ENCODE measurements at places on chromosomes 1 and 21.
A peak's percentile ranks its signal among the peaks of the same experiment; 100 is the strongest.

DNA sequence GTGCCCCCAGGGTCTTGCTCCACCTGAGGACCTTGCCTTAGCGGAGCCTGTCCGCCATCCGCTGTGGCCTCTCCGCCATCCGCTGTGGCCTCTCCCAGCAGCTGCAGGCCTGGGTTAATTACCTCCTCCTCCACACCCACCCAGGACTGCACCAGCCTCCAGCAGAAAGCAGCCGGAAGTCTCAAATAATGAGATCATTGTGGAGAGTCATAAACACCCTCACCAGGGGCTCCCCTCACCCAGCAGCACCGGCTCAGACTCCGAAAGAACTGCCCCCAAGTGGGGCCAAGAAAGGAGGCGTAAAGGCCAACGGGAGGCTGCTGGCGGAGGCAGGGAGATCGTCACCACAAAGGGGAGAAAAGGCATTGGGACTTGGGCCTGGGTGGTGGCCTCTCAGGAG lies 10.7 kb upstream of the GPR153 start:
- no peak for DNase-seq

DNA sequence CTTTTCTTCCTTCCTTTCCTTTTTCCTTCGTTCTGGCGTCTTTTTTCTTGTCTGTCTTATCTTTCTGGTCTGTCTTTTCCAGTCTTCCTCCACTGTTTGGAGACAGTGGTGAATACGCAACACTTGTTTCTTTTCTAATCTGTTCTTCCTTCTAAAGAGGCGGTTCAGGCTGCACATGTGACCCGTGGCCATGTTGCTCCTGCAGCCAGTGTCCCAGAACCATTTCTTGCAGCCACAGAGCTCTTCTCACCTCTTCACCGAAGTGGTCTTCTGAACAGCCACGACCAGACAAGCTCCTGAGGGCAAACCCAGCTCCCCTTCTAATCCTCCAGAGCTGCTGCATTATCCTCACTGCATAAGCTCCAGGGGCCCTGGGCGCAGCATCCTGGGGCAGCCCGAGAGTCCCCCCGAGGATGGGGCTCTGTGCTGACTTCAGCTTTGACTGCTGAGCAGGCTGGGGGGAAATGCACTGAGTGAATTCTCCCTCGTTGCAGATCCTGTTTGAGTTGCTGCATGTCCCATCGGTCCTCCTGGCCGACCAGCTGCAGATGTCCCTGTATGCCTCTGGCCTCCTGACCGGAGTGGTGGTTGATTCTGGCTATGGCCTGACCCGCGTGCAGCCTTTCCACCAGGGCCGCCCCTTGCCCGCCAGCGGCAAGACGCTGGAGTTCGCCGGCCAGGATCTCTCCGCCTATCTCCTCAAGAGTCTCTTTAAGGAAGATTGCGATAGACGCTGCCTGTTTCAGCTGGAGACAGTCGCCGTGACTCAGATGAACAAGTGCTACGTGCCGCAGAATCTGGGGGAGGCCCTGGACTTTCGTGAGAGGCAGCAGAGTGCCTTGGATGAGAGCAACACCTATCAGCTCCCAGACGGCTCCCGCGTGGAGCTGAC lies 70.4 kb downstream of the ACTL8 start:
- no peak for DNase-seq

DNA sequence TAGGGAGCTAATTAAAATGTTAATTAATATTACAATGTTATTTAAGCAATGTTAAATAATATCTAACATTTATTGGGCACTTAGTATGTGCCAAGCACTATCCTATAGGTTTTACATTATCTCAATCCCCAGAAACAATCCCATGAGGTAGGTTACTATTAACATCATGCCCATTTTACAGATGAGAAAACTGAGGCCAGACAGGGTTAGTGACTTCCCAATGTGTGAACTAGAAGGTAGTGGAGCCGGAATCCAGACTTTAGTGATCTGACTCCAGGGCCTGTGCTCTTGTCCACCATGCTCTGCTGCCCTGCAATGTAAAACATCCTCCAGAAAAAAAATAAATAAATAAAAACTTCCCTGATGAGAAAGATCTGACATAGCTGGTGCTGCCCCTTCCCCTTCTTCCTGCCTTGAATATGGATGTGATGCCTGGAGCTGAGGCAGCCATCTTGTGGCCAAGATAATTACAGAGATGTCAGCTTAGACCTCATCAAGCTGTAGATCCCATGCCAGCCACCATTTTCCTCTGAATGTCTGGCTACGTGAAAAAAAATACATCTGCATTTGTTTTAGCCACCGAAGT lies 7.6 kb upstream of the CELA2A start:
- no peak for DNase-seq

GRCh38 chr1:1241588-1242219 lies 4.8 kb downstream of the C1QTNF12 start:
- no peak for DNase-seq

DNA sequence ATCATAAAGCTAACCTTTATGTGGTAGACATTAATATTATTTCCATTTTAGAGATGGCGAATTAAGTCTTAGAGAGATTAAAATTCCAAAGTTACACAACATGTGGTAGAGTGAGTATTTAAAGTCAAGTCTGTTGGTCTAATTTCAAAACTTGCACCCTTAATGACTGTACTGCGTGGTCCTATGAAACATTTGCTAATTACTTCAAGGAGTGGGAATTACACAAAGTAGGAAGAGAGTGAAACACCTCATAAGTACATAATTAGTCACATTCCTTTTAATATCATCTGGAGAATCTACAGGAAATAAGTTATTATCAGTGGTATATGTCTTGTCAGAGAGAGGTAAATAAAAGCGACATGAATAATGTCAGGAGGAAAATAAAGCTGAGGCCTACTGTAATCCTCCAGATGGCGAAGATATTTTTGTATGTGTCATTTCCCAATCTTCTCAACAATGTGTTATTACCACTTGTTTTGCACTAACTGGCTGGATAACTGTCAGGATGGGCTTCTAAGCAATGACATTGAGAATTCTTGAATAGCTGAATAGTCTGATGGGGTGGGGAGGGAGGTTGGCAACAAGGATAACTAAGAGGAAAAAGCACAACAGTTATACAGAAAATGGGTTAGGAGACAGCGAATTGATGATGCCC lies 95.5 kb downstream of the TNFSF18 start:
- no peak for DNase-seq

DNA sequence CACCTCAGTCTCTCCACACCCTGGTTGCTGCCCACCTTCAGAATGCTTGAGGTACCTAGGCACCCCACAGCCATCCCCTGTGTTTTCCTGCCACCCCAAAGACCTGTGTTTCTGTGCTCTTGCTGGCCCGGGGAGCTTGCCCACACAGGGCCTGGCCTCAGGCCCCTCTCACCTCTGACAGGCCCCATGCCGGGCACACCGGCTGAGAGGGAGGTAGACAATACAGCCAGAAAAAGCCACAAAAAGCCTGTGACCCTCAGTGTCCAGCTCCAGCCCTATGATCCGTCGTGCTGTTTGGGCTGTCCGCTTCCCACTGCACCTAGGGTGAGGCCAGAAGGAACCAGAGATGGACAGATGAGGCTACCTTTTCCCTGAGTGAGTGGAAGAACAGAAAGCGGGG lies 11.4 kb downstream of the SEMA6C start:
- no peak for DNase-seq

GRCh38 chr1:21032741-21033140 lies 144.0 kb downstream of the EIF4G3 start:
- DNase-seq: no peak

- no peak for DNase-seq
These were observed 23.1 kb upstream of the PTPRF start for GRCh38 chr1:43507296-43508295.

GRCh38 chr1:107525961-107526360 lies 385.1 kb downstream of the NTNG1 start:
- DNase-seq: no peak

- no peak for DNase-seq
These were observed 104.4 kb upstream of the VANGL1 start for GRCh38 chr1:115537415-115537814.

- no peak for DNase-seq
These were observed 335.5 kb downstream of the COL11A1 start for GRCh38 chr1:102772831-102773230.

GRCh38 chr1:224357626-224358124 lies 996 bp downstream of the CNIH4 start:
- peak; percentile 30 for DNase-seq

DNA sequence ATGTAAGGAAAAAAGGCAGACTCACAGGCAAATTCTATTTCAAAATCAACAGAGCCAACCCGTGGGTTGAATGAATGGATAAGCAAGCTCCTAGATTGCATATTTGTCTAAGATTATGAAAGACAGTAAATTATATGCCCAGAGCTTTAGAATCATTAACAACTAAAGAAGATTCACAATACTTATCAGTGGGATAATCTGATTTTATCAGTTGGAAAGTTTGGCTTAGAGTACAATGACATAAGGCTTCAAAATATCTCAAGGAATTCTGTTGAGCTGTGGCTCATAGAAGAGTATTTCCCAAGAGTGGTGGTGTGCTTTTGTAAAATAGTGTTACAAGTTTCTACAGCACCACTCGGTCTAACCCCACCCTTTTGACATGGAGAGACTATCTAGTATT lies 85.5 kb downstream of the ADAMTS1 start:
- no peak for DNase-seq

GRCh38 chr1:154943649-154944400 lies 7.3 kb upstream of the PMVK start:
- peak; percentile 27 for DNase-seq

GRCh38 chr1:45446530-45446929 lies 44.4 kb downstream of the TESK2 start:
- DNase-seq: no peak

- DNase-seq: no peak
These were observed 100.9 kb downstream of the PLPPR5 start for GRCh38 chr1:98903726-98904125.

DNA sequence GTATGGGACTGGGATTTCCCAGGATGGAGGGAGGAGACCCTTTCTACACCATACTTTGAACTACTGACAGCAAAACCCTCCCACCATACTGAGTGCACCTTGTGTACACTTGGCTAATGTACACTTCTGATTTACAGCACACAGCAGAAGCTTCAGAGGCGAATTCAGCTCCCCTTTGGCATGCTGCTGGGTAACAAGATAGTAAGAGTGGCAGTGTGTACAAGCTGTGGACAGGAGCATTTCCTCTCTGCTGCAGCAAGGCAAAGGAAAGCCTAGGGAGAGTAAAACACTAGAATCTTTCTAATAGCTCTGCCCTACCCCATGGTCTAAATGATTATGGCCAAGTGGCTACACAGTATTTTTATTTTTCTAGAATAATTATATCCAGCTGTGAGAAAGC lies 83.9 kb upstream of the ARTN start:
- DNase-seq: no peak

DNA sequence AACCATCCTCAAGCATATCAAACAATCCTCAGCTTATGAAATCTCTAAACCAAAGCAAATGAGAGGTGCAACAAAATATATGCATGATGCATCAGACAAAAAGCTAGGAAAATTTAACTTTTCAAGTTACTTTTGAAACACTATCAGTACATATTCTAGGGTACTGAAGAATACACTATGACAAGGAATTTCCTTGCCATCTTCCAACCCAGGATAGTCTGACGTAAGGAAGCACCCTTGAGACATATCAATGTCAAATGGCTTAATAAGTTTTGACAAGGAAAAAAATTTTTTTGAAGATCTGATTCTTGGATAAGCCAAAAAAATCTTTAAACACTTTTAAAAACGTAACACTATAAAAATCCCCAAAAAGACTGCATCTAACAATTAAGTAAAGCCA lies 64.9 kb downstream of the KIFAP3 start:
- DNase-seq: no peak

DNA sequence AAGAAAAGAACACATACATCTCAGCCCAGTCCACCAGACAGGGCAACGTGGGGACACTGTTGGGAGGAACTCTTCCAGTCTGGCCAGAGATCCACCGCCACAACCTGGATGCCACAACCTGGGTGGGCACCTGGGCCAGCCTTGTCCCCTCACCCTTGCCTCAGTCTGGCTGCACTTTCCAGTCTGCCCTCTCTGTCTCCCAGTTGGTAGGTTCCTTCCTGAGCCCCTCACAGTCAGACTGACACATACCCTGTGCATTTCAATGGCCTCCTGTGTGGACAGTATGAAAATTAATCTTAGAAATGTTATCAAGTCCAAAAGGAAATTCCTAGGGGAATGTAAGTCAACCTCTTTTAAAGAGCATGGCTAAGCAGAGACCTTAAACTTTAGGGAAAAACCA lies 49.5 kb downstream of the DDX20 start:
- DNase-seq: no peak

- no peak for DNase-seq
These were observed 20.3 kb upstream of the LAPTM5 start for GRCh38 chr1:30777904-30778153.

DNA sequence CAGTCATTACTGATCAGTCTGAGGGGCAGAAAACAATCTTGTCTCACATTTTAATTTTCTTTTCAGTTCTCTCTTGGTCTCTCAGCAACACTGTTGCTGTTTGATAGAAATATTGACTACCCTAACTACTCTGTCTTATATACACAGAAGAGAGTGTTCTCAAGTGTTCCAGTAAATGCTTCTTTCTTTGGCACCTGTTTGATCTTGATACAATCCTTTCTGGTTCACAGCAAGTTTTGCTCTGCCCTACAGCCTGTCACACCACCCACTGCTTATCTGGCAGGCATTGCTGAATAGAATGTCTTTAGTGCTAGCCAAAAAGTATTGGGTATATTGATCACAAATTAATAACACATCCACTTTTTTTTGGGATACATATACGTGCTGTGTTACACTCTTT lies 75.7 kb upstream of the WLS start:
- DNase-seq: no peak

- no peak for DNase-seq
These were observed 21.4 kb downstream of the GNB1 start for GRCh38 chr1:1869469-1869868.

- DNase-seq: no peak
These were observed 53.6 kb upstream of the MUTYH start for GRCh38 chr1:45393718-45394302.

DNA sequence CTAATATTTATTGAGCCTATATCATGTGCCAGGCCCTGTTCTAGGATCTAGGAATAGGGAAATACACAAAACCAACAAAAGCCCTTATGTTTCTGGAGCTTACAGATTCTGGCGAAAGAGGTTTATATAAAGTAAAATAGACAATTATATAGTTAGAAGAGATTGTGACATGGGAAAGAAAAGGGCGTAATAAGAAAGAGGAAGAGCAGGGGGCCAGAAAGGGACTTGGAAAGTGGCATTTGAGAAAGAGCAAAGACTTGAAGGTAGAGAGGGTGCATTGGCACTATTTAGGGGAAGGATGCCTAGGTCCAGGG lies 322.5 kb upstream of the FAM78B start:
- no peak for DNase-seq

GRCh38 chr1:235304549-235305451 lies 23.2 kb downstream of the ARID4B start:
- no peak for DNase-seq

DNA sequence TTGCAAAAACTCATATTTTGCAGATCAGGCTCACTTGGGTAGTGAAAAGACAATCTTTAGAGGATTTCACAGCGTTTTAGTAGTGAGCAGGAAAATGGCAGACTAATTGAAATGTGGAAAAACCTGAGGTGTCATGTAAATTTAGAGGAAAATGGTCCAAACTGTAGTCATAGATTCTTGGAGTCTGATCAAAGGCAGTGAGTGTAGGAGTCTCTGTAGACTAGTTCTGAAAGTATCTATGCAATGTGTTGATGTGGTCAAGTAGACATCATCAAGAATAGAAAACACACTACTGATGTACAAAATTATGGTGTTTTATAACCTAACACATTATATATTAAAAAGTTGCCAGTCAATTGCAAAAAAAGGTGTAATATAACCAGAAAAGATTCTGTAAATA lies 143.2 kb upstream of the C1orf105 start:
- DNase-seq: no peak

- DNase-seq: no peak
These were observed 298.6 kb downstream of the LMX1A start for GRCh38 chr1:165057956-165058355.

GRCh38 chr1:47622776-47623556 lies 185.1 kb downstream of the FOXD2 start:
- DNase-seq: no peak
